Globus pallidus (tissue), 1 donor: ENCODE measurements at places on chromosomes 16 and 17.

DNA sequence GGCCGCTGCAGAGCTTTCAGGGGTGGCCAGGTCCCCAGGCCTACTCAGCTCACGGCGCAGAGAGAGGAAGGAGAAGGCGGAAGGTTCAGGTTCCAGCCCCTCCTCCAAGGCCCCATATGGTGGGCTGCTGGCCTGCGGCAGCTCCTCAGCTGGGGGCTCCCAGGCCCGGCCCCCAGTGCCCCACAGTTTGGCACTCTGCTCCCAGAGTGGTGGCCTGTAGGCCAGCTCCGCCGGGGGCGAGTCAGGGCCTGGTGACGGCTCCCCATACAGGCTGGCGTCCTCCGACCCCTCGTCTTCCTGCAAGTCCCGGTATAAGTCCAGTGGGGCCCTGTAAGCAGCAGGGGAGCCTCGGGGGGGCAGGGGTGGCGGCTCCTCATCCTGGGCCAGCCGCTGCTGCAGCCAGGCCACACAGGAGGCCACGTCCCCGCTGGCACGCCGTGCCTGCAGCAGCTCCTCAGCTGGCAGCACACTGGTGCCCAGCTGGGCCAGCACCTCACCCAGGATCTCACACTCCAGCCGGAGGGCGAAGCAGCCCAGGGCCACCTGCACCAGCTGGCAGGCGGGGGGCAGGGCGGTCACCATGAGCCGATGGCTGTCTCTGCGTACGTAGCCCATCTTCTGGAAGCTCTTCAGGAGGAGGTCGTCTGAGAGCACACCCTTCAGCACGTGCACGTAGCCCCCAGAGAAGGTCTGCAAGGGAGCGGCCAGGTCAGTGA is 3.7 kb downstream of the SPATA2L start:
- DNase-seq: no peak

GRCh38 chr17:68343976-68344375 is 52.7 kb downstream of the ARSG start:
- DNase-seq: no peak

DNA sequence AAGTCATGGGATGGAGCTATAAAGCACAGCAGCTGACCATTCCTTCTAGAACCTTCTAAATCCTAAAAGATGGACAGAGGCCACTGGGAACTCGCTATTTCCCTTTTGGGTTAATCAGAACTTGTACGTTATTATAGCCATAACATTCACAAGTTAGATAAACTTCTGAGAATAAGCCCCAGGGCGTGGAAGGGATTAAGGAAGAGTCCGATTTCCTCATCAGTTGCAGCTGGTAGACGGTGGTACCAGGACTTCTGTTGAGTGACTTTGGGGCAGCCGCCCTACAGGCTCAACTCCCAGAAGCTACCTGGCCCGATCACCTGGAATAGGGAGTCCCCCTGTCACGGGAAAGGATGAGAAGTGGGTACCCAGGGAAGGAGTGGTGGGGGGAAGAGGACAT is 370.1 kb upstream of the ZFHX3 start:
- no peak for DNase-seq

DNA sequence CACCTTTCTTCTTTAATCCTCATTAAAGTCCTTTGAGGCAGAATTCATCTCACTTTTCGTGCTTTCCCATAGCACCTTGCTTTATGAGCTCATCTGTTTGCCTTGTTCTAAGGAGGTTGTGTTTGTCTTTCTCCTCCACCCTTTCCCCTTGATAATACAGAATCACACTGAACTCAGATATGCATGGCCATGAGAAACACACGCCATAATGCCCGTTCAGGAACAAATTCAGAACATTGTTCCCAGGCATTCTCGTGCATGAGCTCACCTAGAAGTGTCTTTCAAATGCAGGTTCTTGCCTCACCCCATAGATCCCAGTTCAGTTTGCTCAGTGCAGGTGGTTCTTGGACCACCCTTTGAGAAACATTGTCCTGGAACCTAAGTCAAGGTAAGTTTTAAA is 71.1 kb downstream of the TMEM114 start:
- no peak for DNase-seq

- no peak for DNase-seq
Measured at GRCh38 chr16:84874004-84874435, 54.2 kb downstream of the CRISPLD2 start.

GRCh38 chr17:51685287-51685909 is 425.1 kb downstream of the UTP18 start:
- no peak for DNase-seq

- peak; percentile 92 for DNase-seq
Measured at GRCh38 chr16:54930005-54930868, at the start of gene IRX5. Gene IRX5 (plus strand): TSS chr16:54930865. CDS start chr16:54931199, 334 bp downstream.
